ENCODE measurements at places on chromosomes 13 and 19.

- no peak for DNase-seq
Observed at GRCh38 chr19:13622766-13623715, 116.8 kb upstream of the CACNA1A start.

DNA sequence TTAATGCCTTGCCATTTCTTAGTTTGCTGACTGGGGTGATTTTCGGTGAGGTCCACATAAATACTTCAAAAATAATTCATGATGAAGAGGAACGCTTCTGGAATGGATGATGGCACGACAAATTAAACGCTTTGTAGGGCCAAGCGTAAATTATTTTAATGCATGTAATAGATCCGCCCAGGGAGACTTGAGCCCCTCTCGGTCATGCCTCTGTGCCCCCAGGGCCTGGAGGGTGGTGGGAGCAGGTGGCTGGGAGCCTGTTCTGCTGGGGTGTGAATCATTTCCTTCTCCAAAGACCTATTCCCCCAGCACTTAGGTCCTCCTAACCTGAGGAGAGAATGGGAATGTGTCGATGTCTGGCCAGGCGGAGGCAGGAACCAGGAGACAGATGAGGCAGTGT lies 350.6 kb downstream of the ZNF536 start:
- no peak for DNase-seq

- DNase-seq: peak; percentile 40
Observed at GRCh38 chr13:112709825-112710783, 20.3 kb downstream of the ATP11A start.

GRCh38 chr19:16600824-16601223 lies 27.2 kb downstream of the MED26 start:
- no peak for DNase-seq

DNA sequence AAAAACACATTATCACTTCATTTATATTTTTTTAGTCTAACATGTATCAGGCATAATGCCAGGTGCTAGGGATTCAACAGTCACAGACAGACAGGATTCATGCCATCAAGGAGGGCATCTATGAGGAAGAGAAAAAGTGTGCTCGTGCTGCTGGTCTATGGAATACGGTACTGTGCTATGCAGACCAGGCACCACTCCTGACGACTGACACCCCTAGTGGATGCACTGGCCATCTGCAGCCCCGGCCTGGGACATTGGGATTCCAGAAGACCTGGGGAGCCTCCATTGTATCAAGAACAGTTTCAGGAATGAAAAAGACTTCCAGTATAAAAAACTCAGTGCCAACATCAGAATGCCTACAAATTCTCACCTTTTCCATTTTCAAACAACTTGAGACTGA lies 94.0 kb downstream of the KLF12 start:
- no peak for DNase-seq

GRCh38 chr13:95246292-95247082 lies 54.8 kb downstream of the ABCC4 start:
- DNase-seq: no peak

DNA sequence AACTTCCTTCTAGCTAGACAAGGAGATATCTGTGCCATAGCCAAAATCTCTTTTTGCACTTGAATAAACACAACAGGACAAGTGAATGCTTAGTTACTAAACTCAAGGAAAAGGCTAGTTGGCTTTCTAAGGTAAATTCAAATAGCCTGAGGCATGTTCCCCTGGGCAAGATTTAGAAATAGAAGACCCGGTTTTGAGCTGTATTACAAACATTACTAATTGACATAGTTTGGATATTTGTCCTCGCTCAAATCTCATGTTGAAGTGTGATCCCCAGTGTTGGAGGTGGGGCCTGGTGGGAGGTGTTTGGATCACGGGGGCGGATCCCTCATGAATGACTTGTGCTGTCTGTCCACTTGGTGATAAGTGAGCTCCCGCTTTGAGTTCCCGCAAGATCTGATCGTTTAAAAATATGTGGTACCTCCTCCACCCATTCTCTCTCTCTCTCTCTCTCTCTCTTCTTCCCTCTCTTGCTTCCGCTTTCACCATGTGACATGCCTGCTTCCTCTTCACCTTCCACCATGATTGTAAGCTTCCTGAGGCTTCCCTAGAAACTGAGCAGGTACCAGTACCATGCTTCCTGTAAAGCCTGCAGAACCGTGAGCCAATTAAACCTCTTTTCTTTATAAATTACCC lies 3.9 kb upstream of the KBTBD6 start:
- DNase-seq: no peak
